ENCODE measurements at places on chromosomes 1 and 21.

DNA sequence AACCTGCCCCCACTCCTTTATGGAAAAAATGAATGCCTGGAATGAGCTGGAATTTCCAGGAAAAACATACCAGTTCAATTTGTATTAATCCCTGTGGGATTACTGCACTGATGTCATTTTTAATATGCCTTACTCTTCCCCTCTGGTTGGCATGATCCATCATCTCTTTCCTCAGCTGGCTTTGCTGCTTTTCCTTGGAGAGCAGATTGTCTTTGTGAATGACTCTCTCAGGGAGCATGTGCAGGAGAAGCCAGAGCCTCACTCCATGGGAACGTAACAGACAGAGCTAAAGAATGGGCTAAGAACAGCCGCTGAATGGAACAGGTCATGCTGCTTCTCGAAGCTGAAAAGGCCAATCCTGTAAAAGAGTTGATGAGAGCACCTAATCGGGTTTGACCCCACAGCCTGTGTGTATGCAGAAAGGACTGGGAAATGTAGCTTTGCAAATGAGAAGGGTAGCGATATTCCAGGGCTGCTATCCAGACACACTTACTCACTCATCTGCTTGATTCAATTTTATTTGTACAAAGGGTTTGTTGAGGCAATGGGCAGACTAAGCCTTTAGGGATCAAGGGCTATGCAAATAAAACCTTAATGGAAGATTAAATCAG lies 20.7 kb downstream of the PHC2 start:
- DNase-seq, result peak; percentile 84

DNA sequence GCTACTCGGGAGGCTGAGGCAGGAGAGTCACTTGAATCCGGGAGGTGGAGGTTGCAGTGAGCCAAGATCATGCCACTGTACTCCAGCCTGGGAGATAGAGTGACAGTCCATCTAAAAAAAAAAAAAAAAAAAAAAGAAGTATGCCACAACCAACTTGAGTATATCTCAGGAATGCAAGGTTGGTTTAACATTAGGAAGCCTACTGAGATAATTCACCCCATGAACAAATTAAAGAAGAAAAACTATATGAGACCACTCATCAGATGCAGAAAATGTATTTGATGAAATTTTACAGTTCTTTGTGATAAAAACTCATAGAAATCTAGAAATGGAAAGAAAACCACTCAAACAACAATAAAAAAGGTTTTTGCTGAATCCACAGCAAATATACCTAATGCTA lies 373.8 kb downstream of the LMO4 start:
- DNase-seq, result no peak

GRCh38 chr1:8525558-8526275 lies 207.8 kb downstream of the SLC45A1 start:
- DNase-seq, result peak; percentile 95

DNA sequence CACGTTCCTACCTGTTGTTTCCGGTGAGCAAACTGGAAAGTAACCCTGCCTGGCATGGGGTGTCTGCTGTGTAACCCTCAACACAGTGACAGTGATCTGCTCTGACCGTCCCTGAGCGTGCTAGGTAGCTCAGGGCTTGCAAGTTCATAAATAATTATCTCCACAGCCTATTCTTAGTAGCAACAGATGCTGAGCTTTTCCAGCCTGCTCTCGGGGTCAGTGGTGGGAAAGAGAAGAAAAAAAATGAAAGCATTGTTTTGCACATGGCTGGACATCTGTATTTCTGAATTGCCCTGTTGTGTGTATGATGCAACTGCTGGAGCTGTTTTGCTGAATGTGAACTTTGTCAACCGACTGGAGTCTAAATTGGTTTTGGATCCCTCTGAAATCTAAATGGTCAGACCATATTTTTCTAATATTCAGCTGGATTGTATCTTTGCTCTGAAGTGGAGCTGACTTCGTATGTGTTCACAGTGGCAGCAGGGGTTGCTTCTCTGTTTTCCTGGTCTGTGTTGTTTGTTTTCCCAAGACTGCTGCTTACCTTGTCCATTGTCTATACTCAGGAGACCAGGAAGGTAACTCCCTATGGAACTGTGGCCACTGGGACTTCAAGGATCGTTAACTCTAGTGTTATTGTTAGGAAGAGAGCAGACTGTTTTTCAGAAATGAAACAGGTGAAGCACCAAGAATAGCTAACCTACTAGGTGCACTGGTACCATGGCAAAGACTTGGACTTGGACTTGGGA lies 27.0 kb downstream of the TGFB2 start:
- DNase-seq, result no peak

- no peak for DNase-seq
Measured at GRCh38 chr1:243727503-243728203, 122.4 kb downstream of the AKT3 start.

DNA sequence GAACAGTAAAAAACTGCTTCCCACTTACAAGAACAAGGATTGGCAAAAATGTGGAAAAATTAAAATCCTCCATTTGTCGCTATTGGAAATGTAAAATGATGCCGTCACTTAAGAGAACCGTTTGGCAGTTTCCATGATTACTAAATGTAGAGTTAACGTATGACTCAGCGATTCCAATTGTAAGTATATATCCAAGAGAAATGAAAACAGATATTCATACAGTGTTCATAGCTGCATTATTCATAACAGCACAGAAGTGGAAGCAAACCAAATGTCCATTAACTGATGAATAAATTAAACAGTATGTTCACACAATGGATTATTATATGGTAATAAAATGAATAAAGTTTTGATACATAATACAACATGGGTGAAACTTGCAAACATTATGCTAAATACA lies 971.0 kb downstream of the AMY1C start:
- DNase-seq, result no peak

DNA sequence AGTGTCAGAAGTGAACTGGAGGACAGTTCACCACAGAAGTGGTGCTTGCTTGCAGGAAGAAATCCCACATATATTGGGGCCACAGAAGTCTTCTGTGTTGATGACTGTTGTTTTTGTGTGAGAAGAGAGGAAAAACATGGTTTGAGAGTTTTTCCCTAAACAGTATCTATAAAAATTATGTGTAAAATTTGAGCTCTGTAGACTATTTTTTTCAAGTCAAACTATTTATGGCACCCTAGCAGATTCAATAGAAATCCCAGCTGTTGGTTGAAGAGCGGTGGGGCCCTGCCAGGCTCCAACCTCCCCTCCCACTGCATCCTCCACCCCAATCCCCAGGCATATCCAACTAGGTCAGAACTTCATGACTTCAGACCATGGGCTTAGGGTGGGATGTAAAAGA lies 61.6 kb downstream of the NTPCR start:
- DNase-seq, result no peak

GRCh38 chr1:115912116-115912515 lies 64.2 kb upstream of the SLC22A15 start:
- DNase-seq, result no peak

GRCh38 chr1:176843352-176844297 lies 320.9 kb downstream of the ASTN1 start:
- DNase-seq, result peak; percentile 78

- DNase-seq, result no peak
Measured at GRCh38 chr1:159548126-159548525, 12.3 kb upstream of the OR10J5 start.

DNA sequence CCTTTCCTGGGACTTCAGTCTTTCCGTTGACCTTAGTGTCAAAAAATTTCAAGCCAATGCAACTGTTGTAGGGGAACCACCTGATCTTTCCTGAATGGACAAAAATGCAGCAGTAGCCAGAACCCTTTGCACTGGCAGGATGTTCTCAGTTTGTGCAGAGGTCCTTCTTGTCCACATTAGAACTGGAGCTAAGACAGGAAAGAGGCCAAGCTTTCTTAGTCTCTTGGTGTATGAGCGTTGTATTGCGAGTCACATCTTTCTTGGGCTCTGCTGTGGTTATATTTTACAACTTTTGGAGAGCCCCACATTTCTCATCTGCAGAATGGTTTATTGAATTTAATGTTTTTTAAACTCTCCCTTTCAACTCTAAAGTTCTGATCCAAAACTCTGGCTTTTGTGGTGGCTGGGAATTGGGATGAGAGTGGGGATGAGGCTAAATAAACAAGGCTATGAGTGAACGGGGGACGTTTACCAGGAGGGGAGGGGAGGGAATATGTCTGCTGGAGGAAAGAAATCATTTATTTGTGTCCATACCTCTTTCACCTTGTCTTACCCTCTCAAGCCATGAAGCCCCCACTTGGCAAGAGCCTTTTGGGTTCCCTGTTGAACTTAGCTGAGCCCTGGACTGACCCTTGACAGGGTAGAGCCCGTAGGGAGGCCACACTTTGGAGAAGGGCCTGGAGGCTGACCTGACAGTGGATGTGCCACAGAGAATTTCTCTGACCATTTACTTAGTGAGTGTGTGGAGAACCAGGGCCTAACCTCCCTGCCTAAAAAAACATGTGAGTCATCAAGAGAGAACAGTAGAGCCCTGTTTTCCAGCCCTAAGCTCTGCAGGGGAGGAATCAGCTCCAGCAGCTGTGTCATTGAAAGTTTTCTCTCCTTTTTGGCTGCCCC lies 586 bp downstream of the CHI3L2 start:
- DNase-seq, result no peak

- no peak for DNase-seq
Measured at GRCh38 chr1:53732409-53732808, 6.6 kb downstream of the GLIS1 start.

- DNase-seq, result no peak
Measured at GRCh38 chr21:38821248-38821647, 15.5 kb downstream of the ETS2 start.

Measured in NCI-H82 (cell line).